Lower leg skin (tissue), 4 donors: ENCODE measurements at places on chromosomes 5 and 9. TPM values are rescaled to one million over a fixed set of nuclear protein-coding genes. Genes with fewer than 3 reads are reported as not detected.

ADAMTS6 gene
- total RNA-seq, result 0.42 TPM

GRXCR2 gene
- 0.69 TPM for total RNA-seq

KCNIP1 gene
- not detected for total RNA-seq

CCL27 gene
- 199 TPM for total RNA-seq

GFI1B gene
- total RNA-seq, result 0.38 TPM

NMUR2 gene
- total RNA-seq, result not detected

DBH gene
- 0.06 TPM for total RNA-seq

MSX2 gene
- 6.7 TPM for total RNA-seq

C9orf153 gene
- 0.16 TPM for total RNA-seq

PIP5K1B gene
- total RNA-seq, result 3.0 TPM

PCDHGA10 gene
- total RNA-seq, result 6.8 TPM

SPINK6 gene
- total RNA-seq, result not detected

ENC1 gene
- 14.1 TPM for total RNA-seq

UGT3A2 gene
- total RNA-seq, result 5.4 TPM

PHF19 gene
- 17.1 TPM for total RNA-seq

TRIM7 gene
- total RNA-seq, result 78.9 TPM

FOXD4L5 gene
- total RNA-seq, result not detected

RGMB gene
- total RNA-seq, result 70.9 TPM

SPEF2 gene
- total RNA-seq, result 0.49 TPM

OLFM1 gene
- 15.0 TPM for total RNA-seq

SHISAL2B gene
- total RNA-seq, result not detected

PCDHA1 gene
- total RNA-seq, result not detected

ANXA1 gene
- total RNA-seq, result 146 TPM

NSG2 gene
- total RNA-seq, result not detected

DMRT2 gene
- total RNA-seq, result 0.81 TPM

FOXD4L3 gene
- not detected for total RNA-seq

CLINT1 gene
- 106 TPM for total RNA-seq

HARS1 gene
- 90.6 TPM for total RNA-seq

GPR150 gene
- total RNA-seq, result 0.49 TPM

IL33 gene
- 4.1 TPM for total RNA-seq

CD72 gene
- total RNA-seq, result 2.6 TPM

C5orf58 gene
- total RNA-seq, result not detected

CA9 gene
- 22.2 TPM for total RNA-seq

SPINK7 gene
- total RNA-seq, result 23.1 TPM

PCDHGB3 gene
- total RNA-seq, result 3.4 TPM

CDKN2B gene
- total RNA-seq, result 52.1 TPM

IFNB1 gene
- not detected for total RNA-seq

MYMK gene
- not detected for total RNA-seq

PCDHB16 gene
- total RNA-seq, result 2.6 TPM

LECT2 gene
- total RNA-seq, result not detected

INSL4 gene
- not detected for total RNA-seq

PPP1R26 gene
- total RNA-seq, result 11.5 TPM

BAAT gene
- not detected for total RNA-seq

SHOC1 gene
- 1.4 TPM for total RNA-seq

LRRC19 gene
- not detected for total RNA-seq

ZNF782 gene
- total RNA-seq, result 5.9 TPM

SLCO6A1 gene
- not detected for total RNA-seq

AOPEP gene
- 66.3 TPM for total RNA-seq

FAM153A gene
- total RNA-seq, result 1.6 TPM

HSPA9 gene
- 206 TPM for total RNA-seq

NFIB gene
- total RNA-seq, result 88.5 TPM

SYK gene
- total RNA-seq, result 22.7 TPM

PROB1 gene
- total RNA-seq, result 0.25 TPM

FOXD4L4 gene
- total RNA-seq, result 0.17 TPM
